Lower lobe of right lung (tissue), 2 donors: ENCODE measurements at places on chromosomes 13 and 19. TPM values are rescaled to one million over a fixed set of nuclear protein-coding genes. Genes with fewer than 3 reads are reported as not detected.

DNA sequence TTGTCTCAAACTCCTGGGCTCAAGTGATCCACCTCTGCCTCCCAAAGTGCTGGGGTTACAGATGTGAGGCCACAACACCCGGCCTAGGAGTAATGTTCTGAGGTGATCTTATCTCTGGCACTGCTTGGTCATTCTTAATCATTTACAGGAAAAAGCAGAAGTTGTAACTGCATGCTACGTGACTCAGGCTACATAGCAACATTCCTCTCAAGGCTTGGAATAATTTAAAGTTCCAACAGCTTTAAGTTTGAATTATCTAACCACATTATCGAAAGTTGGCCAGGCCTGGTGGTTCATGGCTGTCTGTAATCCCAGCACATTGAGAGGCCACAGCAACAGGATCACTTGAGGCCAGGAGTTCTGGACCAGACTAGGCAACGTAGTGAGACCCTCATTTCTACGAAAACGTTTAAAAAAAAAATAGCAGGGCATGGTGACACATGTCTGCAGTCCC is 3.9 kb upstream of the B9D2 start:
- no peak for DNase-seq

DNA sequence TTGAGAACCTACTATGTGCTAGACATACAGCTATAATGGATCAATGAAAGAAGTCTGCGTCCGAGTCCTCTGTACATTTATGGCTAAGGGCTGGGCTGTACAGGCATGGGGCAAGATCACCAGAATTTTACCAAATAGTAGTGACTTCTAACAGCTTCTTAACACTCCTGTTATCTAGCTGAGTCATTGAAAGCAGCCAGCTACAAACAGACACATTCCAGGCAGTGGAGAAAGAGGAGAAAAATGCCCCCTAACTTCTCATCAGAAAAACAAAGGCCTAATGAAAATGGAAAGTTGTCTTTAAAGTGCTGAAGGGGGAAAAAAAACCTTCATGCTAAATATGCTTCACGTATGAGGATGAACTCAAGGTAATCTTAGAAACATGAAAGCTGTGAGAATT is 14.3 kb upstream of the ZNF667 start:
- DNase-seq: no peak

- DNase-seq: no peak
Observed at GRCh38 chr13:114134944-114135610, 2.7 kb upstream of the RASA3 start.

DNA sequence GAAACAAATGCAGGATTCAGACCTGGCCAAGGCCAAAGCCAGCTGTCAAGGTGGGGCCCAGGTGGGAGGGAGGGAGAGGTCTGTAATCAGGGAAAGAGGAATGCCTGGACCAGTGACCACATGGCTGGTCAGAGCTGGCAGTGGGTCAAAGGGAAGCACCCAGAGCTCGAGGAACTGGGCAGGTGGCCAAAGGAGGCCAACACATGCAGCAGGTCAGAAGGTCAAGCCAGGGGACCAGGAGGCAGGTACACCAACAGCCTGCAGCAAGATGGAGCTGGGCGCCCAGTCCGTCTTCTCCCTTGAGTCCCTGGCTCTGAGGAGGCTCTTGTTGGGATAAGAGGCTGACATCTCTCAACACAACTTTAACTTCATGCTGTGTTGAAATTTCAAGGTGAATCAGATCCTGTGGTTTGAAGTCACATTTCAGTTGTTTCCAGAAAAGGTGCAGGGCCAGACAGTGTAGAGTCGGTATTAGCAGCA is 17.1 kb downstream of the GPATCH1 start:
- no peak for DNase-seq

GRCh38 chr19:55247621-55248099 is 11.2 kb downstream of the PPP6R1 start:
- DNase-seq: peak; percentile 86

DNA sequence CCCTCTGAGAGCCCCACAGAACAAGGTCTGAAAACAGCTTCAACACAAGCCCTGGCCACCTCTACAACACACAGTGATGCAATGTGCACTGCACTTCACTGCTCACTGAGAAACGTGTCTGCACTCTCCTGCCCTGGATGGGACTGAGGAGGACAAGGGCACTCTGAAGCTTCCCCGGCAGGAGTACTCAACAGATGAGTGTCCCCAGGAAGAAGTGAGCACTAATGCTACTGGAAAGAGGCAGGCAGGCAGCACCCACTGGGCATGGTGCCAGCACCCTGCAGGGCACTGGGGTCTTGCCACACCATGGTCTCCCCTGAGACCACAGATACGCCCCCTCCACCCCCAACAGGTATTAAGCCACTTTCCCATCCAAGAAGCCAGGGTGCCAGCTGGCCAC is 17.7 kb upstream of the SLC35E1 start:
- DNase-seq: no peak

DNA sequence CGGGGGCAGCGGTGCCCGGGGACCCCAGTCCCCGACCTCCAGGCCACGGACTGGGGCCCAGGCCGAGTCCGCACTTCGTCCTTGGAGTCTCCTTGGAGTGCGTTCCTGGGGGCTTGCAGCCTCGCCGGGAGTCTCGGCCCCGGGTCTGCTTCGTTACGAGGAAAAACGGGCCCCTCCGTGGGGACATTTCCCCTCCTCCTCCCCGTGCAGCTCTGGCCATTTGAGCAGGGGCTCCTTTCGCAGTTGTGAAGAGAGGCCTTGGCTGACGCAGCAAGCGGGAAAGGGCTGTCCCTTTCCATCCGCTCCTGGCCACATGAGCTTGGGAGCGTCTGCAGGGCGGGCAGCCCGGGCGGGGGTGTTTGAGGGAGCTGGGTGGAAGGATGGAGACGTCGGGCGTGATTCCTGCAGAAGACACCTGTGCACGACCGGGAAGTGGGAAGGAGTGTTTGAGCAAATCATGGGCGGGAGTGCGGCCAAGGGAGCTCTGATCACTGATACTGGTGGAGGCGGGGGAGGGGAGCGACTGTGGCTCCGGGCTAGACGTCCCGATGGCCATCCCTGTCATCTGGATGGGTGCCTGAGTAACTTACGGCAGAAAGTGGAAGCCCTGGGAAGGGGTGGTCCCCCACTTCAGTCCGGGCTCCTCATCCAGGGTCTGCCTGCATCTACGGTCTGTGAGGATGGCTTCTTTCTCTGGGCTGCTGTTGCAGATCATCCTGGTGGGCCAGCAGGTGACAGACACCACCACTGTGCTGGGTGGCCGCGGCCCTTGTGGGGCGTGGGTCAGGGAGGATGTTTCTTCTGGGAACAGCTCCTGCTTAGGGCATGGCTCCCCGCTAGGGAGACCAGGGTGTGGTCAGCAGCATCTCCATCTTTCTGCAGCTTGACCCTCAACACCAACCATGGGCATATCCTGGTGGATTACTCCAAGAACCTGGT is 736 bp downstream of the GPI start:
- DNase-seq: peak; percentile 55

DNA sequence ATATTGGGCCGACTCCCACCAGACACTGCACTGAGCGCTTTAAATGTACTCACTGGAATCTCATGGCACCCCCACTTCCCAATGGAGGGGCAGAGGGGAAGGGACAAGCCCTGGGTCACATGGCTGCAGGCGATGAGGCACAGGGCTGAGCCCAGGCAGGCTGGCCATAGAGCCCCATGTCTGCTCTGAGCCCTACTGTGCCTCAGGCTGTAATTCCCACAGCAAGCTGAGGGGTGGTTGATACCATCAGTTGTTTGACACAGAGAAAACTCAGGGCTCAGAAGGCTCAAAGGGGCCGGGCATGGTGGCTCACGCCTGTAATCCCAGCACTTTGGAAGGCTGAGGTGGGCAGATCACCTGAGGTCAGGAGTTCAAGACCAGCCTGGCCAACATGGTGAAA is 25.1 kb downstream of the RFX1 start:
- DNase-seq: no peak

- DNase-seq: no peak
Observed at GRCh38 chr19:44803442-44804428, 5.2 kb upstream of the BCAM start.

- DNase-seq: no peak
Observed at GRCh38 chr19:5343848-5344247, 3.2 kb upstream of the PTPRS start.

GRCh38 chr13:88979465-88980175 is 1308.4 kb downstream of the SLITRK5 start:
- DNase-seq: no peak

- no peak for DNase-seq
Observed at GRCh38 chr19:32363632-32364031, 18.2 kb downstream of the ZNF507 start.

GRCh38 chr13:41137241-41137640 is 4.6 kb upstream of the KBTBD6 start:
- no peak for DNase-seq

DNA sequence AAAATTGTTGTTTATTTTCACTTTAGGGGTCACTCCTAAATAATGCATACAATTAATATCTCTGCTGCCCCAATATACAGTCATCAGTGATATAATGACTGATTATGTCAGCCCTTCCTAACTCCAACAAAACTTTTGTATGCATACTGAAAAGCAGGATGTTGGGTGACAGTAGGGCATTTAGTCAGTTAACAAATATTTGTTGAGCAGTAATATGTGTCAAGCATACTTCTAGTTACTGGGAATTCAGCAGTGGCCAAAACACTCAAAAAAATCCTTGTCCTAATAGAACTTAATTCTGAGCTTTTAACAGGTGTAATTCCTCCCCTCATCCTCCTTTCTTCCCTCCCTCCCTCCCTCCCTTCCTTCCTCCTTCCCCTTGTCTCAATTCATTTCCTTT is 560.7 kb upstream of the KLHL1 start:
- DNase-seq: no peak

DNA sequence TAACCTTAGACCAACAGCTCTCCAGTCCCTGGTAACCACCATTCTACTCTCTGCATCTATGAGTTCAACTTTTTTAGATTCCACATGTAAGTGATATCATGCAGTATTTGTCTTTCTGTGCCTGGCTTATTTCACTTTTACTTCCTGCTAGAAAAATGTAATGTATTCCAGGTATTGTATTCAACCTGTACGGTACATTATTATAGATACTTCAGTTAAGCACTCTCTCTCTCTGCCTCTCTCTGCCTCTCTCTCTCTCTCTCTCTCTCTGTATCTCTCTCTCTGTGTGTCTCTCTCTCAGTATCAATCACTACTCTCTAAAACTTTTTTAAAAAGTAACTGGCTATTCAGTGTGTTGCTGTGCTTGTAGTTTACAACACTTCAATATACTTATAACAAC is 8.4 kb downstream of the DACH1 start:
- no peak for DNase-seq

GRCh38 chr19:13163609-13164342 is 13.6 kb downstream of the IER2 start:
- peak; percentile 77 for DNase-seq

DNA sequence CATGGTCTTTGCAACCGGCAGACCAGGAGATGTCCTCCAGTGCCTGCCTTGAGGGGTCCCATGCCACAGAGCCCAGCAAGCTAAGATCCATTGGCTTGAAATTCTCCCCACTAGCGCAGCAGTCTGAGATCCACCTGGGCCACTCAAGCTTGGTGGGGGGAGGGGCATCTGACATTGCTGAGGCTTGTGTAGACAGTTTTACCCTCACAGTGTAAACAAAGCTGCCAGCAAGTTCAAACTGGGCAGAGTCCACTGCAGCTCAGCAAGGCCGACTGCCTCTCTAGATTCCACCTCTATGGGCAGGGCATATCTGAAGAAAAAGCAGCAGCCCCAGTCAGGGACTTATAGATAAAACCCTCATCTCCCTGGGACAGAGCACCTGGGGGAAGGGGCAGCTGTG is 32.0 kb upstream of the ITM2B start:
- DNase-seq: no peak

DNA sequence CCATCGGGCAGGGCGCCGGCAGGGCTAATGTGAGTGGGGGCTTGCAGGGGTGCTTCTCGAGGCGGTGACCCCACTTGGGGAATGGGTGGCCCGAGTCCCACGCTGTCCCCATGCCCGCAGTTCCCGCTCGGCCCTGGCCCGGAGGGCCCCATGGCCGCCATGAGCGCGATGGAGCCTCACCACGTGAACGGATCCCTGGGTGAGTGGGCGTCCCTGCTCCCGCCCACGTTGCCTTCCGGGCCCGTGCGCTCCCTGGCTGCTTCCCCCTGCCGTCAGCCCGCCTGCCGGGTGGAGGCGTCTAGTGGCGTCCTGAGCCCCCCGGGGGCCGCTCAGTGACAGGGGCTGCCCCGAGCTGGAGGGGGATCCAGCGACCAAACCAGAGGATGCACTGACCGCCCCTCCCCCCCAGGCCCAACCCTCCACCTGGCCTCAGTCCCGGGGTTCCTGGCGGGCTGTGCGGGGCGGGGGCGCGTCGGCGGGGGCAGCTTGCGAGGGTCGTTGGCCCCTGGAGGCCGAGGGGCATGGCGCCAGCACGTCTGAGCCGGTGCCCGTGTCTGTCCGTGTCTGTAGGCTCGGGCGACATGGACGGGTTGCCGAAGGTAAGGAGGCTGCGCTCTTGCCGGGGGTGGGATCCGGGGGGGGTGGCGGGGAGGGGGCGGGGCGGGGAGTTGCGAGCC is 4.8 kb downstream of the ISYNA1 start:
- no peak for DNase-seq

GRCh38 chr13:97252735-97253134 is 30.6 kb downstream of the MBNL2 start:
- no peak for DNase-seq

DNA sequence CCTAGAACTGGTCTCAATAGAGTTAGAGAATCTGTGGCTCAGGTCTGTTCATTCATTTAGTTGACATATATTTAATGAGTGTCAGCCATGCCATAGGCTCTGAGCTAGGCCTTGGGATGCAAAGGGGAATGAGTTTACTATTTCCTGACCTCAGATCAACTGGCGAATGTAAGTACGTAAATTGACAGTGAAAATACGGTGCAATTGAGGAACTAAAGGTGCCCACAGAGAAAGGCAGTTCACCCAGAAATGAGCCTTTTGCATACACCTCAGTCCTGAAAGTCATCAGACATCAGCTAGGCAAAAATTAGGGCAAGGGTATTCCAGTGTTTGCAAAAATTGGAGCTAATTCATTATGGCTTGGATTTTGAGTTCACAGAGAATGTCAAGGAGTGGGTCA is 20.6 kb upstream of the UPF3A start:
- no peak for DNase-seq

DNA sequence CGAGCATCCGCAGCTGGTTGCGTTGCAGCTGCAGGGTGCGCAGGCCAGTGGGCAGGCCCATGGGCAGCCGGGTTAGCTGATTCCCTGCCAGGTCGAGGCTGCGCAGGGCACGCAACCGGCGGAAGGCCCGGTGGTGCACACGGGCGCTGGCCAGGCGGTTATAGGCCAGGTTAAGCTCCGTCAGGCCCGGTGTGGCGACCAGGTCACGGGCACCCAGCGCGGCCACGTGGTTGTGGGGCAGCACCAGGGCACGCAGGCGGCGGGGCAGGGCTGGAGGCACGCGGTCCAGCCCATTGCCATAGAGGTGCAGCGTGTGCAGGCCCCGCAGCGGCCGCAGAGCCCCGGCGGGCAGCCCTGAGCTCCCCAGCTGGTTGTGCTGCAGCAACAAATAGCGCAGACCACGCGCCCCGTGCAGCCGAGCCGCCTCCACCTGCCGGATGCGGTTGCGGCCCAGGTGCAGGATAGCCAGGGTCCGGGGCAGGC is 5.3 kb downstream of the PODNL1 start:
- DNase-seq: no peak

GRCh38 chr19:46659151-46660007 is 1.6 kb downstream of the DACT3 start:
- peak; percentile 51 for DNase-seq

The GFY gene
- not detected for total RNA-seq

The ADGRE1 gene
- total RNA-seq: 1.8 TPM

The S1PR4 gene
- total RNA-seq: 35.7 TPM

The CCDC122 gene
- total RNA-seq: 4.8 TPM

The LRRC25 gene
- 35.4 TPM for total RNA-seq

The CYP4F12 gene
- total RNA-seq: 4.5 TPM

The ZFP28 gene
- 6.4 TPM for total RNA-seq

The TDRD12 gene
- total RNA-seq: not detected

The PSG1 gene
- total RNA-seq: not detected
